Stimulated activated CD8-positive, alpha-beta memory T cell treated with anti-CD3 and anti-CD28 coated beads, Interleukin-15, amount 100 ng/mL, for 4 hours (primary cell): ENCODE measurements at places on chromosomes 6 and 20.

- no peak for DNase-seq
These were observed 24.3 kb downstream of the LRRN4 start for GRCh38 chr20:6029538-6029937.

- DNase-seq = peak; percentile 69
These were observed 38.6 kb upstream of the GGTLC1 start for GRCh38 chr20:24027229-24027628.

GRCh38 chr6:111861431-111861885 is 11.8 kb downstream of the FYN start:
- DNase-seq = no peak

- DNase-seq = no peak
These were observed 41.4 kb upstream of the BEND6 start for GRCh38 chr6:56913285-56914074.
